ENCODE measurements at places on chromosomes 11 and 22.

DNA sequence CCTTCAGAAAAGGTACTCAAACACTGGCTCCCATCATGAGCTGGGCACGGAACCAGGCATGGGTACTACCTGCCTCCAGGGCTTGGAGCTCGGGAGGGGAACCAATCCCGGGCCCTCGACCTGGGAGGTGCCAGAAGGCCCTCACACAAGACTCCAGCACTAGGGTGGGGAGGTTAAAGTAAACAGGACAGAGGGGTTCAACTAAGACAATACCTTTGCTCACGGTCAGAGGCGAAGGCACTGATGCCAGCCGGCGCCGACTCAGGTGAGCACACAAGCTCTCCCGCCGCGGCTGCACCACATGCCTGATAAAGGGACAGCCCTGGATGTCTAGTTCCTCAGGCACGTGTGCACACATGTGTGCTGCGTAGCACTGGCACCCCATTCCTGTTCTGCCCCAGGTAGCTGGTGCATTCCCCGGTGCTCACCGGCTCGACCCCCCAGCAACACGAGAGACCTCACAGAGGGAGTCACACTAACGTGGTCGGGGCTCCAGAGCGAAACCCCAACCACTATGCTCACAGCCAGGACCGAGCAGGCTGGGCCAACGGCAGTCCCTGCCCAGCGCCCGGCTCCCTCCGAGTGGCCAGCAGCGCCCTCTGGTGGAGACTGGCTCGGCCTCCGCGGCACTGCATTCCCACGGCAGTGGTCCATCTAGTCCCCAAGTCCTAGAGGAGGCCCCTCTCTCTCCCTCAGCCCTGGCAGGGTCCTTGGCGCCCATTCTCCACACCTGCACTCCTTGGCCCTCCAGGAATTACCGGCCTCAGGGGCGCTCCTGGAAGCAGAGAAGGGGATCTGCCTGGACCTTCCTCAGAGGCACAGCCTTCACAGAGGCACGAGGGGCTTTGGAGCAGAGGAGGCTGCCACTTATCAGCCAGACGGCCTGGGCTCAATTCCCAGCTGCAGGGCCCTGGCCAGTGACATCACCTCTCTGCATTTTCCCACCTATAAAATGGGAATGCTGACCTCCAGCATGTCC is 28.8 kb upstream of the MOB2 start:
- DNase-seq, result peak; percentile 90

DNA sequence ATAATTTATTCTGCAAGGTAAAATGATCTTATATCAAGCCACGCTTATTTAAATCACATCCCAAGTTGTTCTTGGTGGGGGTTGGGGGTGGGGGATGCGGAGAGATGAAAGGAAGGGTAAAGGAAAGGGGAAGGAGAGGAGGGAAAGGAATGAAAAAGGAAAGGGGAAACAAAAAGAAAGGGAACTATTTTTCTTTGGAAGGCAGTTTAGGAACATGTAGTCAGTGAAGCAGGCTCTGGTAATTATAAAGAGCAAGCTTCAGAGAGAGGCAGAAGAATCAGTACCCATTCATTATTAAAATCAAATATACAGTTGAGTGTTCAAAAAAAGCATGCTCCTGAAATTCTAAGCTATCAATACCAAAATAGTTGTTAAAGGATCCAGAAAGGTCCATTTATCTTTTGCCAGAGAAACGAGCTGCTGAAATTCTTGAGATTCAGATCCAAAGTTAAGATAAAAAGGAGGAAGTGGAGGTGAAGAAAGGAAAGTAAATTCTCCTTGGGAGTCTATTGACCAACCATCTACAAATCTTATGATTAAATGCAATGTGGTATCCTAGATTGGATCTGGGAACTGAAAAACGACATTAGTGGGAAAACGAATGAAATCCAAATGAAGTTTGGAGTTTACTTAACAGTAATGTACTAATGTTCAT is 107.4 kb downstream of the SGSM3 start:
- no peak for DNase-seq

DNA sequence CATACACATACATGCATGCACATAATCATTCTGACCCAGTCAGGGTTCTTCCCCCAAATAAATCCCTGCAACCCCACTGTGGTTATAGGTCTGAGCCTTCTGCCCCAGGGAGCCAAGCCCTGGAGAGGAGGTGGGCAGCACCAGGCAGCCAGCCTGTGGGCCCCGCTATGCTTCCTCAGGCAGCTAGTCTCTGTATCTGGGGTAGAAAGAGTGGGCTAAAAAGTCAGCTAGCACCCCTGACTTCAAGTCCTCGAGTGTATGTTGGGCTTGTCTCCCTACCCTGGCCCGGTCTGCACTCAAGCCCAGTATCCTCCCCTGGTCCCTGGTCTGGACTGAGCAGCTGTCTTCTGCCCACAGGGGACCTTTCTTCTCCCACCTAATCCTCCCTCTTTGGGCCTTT is 28.0 kb downstream of the KCNQ1OT1 start:
- no peak for DNase-seq

- DNase-seq, result no peak
These were observed 6.0 kb downstream of the NIPSNAP1 start for GRCh38 chr22:29574762-29575450.

GRCh38 chr11:34266090-34266912 is 91.5 kb downstream of the ABTB2 start:
- DNase-seq, result peak; percentile 66

GRCh38 chr22:36155702-36156101 is 4.9 kb downstream of the APOL3 start:
- peak; percentile 75 for DNase-seq

- no peak for DNase-seq
These were observed 905.6 kb downstream of the DLG2 start for GRCh38 chr11:84721561-84721961.

- DNase-seq, result peak; percentile 72
These were observed 96.1 kb upstream of the THY1 start for GRCh38 chr11:119518746-119519730.

DNA sequence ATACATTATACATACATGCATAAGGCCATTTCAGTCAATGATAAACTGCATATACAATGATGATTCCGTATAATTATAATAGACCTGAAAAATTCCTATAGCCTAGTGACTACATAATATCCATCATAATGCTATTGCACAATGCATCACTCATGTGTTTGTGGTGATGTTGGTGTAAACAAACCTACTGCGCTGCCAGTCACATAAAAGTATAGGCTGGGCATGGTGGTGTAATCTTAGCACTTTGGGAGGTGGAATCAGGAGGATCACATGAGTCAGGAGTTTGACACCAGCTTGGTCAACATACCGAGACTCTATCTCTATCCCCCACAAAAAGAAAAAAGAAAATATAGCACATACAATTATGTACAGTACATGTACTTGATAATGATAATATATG is 163.7 kb upstream of the DDI1 start:
- no peak for DNase-seq

DNA sequence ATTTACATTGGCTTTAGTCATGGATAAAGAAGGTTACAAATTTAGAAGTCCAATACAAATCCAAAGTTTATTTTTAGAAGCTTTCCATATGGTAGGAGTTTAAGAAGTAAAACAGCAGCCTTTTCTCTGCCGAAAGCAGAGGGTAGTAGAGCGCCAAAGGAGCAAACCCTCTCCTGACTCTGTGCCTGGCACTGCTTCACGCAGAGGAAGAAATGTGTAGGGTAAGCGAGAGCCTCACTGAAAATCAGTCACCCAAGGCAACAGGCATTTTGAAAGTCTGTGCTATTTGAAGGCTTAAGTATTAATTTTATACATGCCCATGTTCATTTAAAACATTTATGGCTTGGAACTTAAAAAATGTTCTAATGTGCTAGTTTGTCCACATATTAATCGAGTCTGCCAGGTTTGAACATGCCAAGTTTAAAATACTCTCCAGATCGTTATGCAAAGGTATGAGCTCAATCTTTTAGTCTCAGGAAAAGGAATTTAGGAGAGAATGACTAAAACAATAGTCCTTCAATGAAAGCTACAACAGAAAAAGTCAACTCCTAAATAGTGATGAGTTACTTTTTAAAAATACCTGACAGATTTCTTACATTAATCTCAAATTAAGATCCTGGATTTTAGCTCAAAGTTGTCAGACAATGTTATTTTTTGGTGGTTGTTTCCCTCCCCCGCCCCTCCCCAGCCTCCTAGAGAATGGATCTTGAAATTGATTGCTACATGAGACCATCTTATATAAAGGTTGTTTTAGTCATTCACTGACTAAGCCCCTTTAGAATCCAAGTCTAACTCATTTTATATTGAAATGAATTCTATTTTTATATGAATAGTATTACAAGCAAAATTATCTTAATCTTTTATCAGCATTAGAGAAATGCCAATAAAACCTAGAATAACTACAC is 38.7 kb downstream of the MRTFA start:
- peak; percentile 50 for DNase-seq

DNA sequence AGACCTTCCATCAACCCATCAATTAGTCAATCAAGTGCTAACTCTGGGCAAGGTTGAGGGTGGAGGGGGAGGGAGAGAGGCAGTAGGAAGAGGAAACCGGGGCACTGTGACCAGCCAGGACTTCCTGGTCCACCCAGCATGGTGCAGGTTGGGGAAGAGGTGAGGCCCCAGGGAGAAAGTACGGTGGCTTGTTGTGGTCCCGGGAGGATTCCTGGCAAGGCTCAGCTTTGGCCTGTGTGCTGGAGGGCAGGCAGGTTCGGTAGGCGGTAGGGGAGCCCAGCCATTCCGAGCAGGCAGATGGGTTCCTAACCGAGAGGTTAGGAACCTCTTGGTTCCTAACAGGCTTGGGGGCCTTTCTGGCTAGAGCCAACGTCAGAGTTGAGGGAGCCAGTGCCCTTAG is 10.8 kb downstream of the ST14 start:
- no peak for DNase-seq

GRCh38 chr22:40507491-40507890 is 129.0 kb downstream of the MRTFA start:
- no peak for DNase-seq

DNA sequence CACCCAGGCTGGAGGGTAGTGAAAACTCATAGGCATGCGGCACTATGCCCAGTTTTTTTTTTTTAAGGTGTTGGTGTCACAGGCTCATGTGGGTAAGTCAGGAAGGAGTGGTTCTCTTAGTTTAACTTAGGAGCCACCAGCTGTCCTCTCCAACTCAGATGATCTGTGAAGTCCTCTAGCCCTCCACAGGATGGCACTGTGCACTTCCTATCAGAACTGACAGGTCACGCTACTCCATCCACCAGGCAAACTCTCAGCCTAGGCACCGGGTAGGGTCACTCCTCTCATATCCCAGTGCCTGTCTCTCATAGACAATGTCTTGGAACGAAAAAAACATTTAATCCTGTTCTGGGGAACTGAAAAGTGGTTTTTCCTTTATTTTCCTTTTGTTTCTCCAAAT is 16.5 kb downstream of the NAP1L4 start:
- DNase-seq, result no peak

- DNase-seq, result no peak
These were observed 40.1 kb upstream of the TUB start for GRCh38 chr11:8040921-8041285.

DNA sequence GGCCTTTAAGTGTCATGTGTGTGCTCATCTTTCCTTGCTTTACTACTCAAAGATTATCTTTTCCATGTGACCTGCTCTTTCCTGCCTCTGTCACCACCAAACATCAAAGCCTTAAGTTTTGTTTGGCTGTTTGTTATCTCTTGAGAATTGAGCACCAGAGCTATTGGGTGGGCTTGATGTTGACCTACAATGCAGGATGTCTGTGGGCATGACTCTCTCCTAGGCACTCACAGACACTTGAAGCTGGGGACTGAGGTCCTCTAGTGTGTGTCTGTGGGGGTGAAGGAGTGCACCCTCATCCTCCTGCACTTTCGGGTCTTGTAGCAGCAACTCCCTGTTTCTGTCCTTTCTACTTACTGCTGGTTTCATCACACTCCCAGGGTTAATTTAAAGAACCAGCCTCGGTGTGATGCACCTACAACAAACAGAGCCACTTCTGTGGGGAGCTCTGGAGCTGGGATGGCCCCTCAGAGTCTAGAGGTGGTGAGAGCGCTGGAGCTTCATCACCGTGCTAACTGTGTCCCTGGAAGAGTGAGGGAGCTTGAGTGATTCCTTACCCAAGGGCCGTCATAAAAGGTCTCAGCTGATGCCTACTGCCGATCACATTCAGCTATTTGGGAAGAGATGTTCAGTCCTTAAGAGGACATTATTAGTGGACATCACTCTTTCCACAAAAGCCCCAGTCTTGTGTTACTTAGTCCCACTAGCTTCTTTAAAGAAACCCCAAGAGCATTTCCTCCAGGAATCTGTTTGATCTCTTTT is 56.3 kb downstream of the LRRC74B start:
- DNase-seq, result no peak

Measured in right forelimb (tissue), 1 donor.